T47D (cell line): ENCODE measurements at places on chromosomes 6 and 20.

GRCh38 chr6:47028835-47029360 lies 13.2 kb downstream of the ADGRF1 start:
- DNase-seq, result no peak

DNA sequence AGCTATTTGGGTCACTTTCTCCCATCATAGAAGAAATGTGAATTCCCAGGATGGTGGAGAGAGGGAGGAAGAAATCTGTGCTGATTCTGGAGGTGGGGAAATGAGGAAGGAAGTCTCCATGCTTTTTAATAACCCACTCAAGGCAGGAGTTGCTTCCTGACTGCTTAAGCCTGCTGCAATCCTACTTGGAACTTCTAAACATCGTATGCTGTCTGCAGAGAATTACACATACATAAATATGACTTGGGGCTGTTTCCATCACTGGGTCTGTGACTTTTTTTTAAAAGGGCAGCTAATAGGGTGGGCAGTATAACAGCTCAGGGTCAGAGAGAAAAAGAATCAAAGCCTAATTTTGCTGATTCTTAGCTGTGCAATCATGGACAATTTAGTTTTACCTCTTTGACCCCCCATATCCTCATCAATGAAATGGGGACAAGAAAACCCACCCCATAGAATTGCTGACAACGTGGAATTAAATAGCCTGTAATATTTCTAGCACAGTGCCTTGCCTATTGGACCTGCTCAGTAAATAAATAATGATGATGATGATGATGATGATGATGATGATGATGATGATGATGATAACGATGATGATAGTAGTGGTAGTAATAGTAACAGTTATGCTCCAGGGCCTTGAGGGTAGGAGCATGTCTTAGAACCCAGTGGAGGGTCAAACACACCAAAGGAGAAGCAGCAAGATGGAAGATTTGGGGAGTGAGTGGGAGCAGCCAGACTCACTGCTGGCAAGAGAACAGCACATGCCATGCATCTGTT lies 166.7 kb upstream of the LRFN2 start:
- no peak for DNase-seq

- DNase-seq, result no peak
These were observed 84.3 kb upstream of the NRN1 start for GRCh38 chr6:6090861-6091607.

- DNase-seq, result no peak
These were observed 26.6 kb downstream of the ZHX3 start for GRCh38 chr20:41290804-41291389.

DNA sequence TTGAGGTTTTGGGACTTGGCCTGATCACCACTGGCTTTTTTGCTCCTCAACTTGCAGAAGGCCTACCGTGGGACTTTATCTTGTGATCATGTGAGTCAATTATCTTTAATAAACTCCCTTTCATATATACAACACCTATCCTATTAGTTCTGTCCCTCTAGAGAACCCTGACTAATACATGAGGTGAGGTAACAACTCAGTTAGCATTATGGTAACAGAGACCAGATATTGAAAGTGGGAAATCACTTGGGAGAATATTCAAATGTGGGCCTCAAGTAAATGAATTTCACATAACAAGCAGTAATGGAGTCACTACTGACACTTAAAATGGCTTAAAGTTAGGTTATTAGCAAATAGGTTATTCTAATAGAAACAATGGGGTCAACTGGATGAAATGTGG lies 438.1 kb upstream of the AGPAT4 start:
- no peak for DNase-seq

GRCh38 chr20:63939061-63939935 lies 16.9 kb downstream of the UCKL1 start:
- DNase-seq, result no peak

DNA sequence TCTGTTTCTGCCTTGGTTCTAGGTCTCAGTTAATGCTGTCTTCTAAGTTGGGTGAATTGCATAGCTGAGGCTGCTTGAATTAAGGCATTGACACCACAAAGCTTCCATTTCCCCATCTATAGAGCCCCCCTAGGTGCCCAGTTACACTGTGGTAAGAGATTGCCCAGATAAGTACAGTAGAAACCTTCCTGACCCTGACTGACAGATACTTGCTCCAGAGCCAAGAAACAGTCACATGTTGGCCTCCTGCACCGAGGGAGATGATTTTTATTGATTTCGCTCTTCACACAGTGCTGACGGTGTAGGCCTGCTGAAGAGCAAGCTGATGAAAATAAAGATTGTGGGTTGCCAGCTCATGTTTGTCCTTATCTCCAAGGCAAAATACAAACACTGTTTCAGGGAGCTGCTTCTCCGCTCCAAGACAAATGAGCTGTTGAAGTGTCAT lies 67.9 kb downstream of the TRMT11 start:
- no peak for DNase-seq

GRCh38 chr6:36986704-36987047 lies 680 bp upstream of the MTCH1 start:
- DNase-seq, result no peak

DNA sequence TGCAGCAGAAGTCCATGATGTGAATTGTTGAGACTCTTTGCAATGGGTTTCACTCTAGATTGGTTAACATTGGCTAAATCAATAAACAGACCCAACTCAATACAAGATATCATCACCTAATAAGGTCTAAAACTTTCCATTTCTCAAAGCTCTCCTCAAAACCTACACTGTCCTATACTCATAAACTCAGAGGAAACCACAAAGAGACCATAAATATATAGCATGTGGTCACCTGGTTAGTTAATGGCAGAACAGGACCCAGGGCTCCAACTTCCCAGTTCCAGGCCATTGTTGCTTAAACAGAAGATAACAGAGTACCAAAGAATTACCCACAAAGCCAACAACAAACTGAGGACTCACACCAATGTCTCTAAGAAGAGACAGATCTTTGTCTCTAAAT lies 12.0 kb downstream of the RTN4IP1 start:
- no peak for DNase-seq

GRCh38 chr20:31816221-31816620 lies 2.9 kb upstream of the MYLK2 start:
- DNase-seq, result no peak

DNA sequence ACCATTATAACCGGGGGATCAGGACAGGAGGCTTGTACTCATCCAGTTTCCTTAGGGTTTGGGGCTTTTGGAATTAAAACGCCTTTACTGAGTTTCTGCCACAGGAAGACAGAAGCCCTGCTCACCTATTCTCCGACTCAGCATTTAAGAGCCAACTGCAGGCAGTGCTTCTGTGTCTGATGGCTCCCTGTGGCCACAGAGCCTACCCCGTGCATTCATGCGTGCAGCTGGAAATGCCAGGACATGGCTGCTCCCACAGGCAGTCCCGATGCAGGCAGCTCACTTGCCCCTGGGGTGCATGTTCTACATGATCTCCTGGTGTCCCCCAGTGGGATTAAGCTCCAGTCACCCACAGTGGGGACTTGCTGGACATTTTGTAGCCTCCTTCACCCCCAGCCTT lies 22.2 kb downstream of the ZNF831 start:
- no peak for DNase-seq

- DNase-seq, result peak; percentile 53
These were observed 12.3 kb upstream of the CTNNBL1 start for GRCh38 chr20:37681384-37682112.

DNA sequence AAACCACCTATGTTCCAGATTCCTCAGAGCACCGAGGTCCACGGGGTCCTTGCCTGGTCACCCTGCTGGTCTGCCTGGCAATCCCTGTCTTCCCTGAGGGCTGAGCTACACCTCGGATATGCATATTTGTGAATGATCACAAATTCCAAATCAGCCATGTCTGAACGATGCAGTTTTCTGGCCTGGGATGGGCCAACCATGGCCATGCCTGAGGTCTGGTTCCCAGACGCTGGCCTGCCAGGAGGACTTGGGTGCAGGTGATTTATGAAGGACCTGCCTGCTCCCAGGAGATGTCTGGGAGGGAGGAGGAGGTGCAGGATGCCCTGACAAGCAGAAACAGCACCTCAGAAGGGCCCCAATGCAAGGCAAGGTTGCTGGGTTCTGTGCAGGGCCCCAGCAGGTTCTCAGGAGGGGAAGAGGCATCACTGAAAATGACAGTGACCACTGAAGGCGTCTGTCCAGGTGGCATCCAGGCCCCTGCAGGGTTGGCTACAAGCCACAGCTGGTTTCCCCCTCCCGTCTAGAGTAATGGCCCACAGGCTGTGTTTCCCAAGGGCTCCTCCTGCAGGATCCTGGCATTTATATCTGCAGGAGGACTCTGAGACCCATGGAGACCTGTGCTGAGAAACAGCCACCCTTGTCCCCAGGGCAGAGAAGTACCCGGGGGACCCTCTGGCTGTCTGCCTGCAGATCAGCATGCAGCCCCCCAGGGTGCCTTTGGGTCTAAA lies 205.3 kb downstream of the TAF4 start:
- no peak for DNase-seq

- DNase-seq, result no peak
These were observed 464.8 kb upstream of the CDH4 start for GRCh38 chr20:60787276-60787675.

DNA sequence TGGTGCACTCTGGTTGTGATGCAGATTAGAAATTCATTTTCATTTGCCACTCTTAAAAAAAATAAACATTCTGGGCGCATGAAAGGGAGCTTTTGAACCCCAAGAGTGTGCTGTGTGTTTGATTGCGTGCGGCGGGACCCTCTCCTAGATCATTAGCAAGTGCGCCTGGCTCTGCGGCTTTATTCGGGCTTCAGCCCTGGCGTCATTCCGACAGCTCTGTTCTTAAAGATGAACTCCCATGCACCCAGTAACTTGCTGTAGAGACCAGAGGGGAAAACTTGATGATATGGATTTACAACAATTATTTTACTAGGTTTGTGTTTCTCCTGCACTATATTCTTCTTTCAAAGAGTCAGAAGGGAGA lies 48.9 kb upstream of the ARMC2 start:
- DNase-seq, result no peak

- no peak for DNase-seq
These were observed 70.6 kb downstream of the SGK1 start for GRCh38 chr6:134247231-134247833.

GRCh38 chr6:136508725-136509392 lies 41.4 kb downstream of the MAP7 start:
- DNase-seq, result no peak

- DNase-seq, result no peak
These were observed 9.6 kb upstream of the PLG start for GRCh38 chr6:160692369-160692959.

DNA sequence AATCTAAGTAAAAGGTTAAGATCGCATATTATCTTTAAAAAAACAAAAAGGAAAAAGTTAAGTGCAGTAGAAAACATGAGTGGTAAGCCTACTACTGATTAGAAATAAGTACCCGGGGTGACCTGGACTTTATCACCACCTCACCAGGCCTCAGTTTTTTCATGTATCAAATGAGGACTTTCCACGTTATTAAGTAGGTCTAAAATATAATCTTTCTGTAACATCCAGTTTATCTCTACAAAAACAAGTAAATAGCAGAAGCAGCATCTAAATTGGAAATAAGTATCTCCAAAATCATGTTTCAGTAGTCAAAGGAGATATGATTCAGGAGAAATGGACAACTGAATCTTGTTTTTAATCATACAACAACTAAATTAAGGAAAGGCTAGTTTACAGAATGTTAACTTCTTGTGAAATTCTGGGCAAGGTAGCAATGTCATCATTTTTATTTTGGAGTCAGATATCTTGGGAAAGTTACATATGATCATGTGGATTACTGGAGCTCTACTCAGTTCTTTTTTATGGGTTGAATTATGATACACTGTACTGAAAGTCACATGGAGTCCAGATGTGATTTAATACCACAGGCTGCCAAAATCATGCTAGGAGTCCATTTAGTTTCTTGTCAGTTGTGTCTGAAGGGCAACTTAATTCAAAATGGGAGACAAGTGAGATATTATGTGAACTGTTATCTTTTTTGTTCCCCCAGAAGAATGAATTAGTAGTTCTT lies 114.7 kb upstream of the PRL start:
- DNase-seq, result no peak

- no peak for DNase-seq
These were observed 22.6 kb upstream of the ELOVL2 start for GRCh38 chr6:11066505-11067347.

- peak; percentile 28 for DNase-seq
These were observed 932.7 kb downstream of the TFAP2A start for GRCh38 chr6:9482030-9482738.

DNA sequence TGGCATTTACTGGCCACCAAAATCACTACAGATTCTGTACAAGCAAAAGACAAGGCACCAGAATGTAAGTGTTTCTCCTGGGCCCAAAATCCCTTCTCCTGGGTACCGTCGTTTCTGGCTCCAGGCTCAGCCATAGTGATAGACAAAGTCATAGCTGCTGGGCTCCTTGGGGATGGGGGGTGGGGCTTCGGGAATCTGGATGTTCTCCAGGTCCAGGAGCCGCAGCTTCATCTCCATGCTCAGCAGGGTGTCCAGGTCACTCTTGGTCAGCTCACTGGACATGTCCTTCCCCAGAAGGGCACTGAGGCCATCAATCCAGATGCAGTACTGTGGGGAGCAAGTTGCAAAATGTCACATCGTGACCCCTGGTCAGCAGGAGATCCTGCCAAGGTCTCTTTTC lies 39.2 kb downstream of the ELMO2 start:
- DNase-seq, result no peak

- no peak for DNase-seq
These were observed 12.9 kb upstream of the TCF15 start for GRCh38 chr20:623021-623420.

GRCh38 chr20:60302875-60303274 lies 344.7 kb downstream of the CDH26 start:
- no peak for DNase-seq

- peak; percentile 81 for DNase-seq
These were observed 17.0 kb downstream of the CRISP1 start for GRCh38 chr6:49849213-49849907.

DNA sequence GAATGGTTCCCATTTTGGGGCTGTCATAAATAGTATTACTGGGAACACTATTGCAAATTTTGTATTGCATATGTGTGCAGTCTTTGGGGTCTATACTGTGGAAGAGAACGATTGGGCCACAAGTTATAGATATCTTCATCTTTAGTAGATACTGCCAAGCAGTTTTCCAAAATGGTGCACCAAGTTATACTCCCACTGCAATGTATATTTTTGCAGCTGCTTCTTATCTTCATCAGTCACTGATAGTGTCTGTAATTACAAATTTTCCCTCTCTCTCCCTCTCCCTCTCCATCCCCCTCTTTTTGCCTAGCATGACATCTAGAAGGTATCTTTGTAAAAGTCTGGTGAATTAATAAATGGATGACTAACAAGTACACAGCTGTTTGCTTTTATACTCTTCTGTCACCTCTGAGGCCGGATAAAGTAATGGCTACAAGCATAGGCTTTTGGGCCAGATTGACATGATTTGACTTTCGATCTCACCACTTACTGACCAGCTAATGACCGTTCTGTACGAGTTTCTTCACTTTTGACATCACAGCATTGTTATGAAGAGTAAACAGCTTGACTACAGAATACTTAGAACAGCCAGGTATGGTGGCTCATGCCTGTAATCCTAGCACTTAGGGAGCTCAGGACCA lies 113.3 kb upstream of the SLC2A12 start:
- DNase-seq, result no peak

GRCh38 chr6:27957516-27957915 lies 475 bp downstream of the OR2B6 start:
- DNase-seq, result no peak

GRCh38 chr20:3885715-3886114 lies 3.5 kb upstream of the PANK2 start:
- DNase-seq, result no peak
